Smooth muscle cell of the brain vasculature (primary cell): ENCODE measurements at places on chromosomes 6 and 20.
A peak's percentile ranks its signal among the peaks of the same experiment; 100 is the strongest.

GRCh38 chr6:159390381-159390780 lies 221.2 kb downstream of the FNDC1 start:
- DNase-seq = no peak

- DNase-seq = no peak
Measured at GRCh38 chr6:151185148-151185547, 54.6 kb upstream of the AKAP12 start.

DNA sequence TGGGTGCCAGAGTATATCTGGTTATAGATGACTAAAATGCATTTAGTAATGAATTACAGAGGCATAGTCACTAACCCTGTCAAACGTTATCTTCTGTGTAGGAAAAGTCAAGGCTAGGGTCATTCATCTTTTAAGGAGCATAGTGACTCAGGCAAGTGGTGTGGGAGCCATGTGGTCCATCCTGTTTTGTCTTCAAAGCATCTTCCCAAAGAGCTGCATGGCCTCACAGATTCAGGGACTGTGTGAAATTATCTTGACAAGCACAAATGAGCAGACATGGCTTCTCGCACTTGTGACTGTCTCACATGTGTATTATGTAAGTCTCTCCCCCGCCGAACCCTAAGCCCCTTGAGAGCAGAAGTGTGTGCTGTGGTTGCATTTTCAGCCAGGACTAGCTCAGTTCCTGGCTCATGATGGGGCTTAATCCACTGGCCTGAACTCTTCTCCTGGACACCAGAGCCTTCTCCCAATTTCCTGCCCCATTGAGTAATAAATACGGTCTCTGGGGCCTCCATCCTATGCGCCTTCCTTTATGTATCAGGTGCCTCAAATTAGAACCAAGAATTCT lies 769.1 kb downstream of the QKI start:
- DNase-seq = no peak

GRCh38 chr20:38219006-38219950 lies 41.3 kb downstream of the KIAA1755 start:
- DNase-seq = no peak

- DNase-seq = no peak
Measured at GRCh38 chr6:111985202-111985731, 68.6 kb upstream of the CCN6 start.

DNA sequence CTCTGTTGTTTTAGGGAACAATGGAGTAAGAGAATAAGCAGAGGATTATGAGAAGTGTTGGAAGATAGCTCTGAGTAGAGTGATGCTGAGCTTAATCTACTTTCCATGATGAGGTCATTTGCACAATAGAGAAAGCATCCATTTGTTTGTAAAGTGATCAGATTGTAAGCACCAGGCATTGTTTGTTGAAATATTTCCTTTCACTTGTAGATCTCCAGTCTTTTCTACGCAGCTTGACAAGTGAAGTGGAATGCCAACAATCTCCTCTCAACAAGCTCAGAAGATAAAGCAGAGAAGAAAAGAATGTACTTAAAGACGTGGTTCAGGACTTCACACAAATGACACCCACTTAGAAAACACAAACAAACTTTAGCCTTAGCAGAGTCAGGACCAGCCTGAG lies 80.1 kb upstream of the MARCKS start:
- DNase-seq = no peak

- peak; percentile 88 for DNase-seq
Measured at GRCh38 chr20:49948809-49949507, 12.8 kb downstream of the RNF114 start.

DNA sequence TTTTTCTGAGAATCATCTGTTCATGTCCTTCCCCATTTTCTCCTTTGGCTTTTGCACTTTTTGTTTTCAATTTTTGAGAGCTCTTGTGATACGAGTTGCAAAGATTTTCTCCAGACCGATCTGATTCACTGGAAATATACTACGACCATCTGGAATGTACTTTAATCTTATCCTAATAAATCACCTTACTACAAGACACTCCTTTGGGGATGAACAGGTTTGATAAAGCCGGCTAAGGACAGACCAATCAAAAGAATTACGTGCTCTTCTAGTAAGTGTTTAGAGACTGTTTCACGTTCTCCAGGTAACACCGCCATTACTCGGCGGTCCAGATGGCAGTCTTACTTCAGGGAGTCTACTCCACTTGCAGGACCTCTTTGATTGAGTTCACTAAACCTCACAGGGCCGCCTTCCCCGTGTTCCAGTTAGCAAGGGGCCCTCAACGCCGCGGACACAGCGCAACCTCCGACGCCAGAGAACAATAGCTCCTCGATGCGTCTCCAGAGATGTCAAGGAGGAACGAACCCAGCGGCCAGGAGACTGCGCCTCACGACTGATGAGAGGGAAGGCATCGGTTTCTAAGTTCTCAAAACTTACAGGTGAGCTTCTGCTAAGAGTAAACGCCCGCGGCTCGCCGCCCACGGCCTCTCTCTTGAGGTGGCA lies 920 bp upstream of the WTAP start:
- DNase-seq = no peak

DNA sequence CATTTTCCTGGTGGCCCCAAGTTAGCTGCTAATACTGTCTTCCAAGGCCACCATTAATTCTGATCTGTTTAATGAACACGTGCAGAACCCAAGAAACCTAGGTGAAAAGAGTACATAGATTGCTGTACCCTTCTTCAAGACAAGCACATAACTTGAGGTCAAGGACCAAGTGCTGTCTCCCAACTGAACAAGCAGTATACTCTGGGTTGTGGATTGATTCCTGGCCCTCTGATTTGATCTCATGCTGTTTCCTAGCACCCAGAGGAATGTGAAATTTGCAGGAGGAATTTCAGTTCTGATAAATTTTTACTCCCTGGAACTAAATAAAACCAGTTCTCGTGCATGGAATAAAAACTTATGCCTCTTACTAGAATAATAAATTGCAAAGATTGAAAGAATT lies 75.6 kb downstream of the MTFR2 start:
- no peak for DNase-seq

- no peak for DNase-seq
Measured at GRCh38 chr20:9454791-9455190, 59.6 kb upstream of the LAMP5 start.

GRCh38 chr6:10514049-10514780 lies 6.9 kb upstream of the GCNT2 start:
- DNase-seq = no peak

- no peak for DNase-seq
Measured at GRCh38 chr6:83592770-83593394, 80.5 kb downstream of the PRSS35 start.

GRCh38 chr20:23233341-23233740 lies 117.2 kb upstream of the NXT1 start:
- no peak for DNase-seq

DNA sequence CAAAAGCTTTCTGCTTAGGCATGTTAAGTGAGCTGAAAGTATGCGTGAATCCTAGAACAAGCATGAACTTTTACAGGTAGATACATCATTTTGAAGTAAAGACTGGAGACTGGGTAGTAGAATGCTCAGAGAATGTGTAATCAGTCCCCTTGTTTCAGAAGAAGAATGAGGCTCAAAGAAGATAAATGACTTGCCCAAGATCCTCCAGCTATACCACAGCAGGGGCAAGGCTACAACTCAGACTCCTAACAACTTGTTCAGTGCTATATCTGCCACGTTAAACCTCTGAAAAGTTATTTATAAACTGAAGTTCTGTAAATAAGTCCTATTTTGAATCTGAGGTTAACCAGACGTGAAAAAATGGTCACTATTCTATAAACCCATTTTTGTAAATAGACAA lies 2.9 kb downstream of the RIPOR2 start:
- DNase-seq = no peak

GRCh38 chr20:47493175-47493962 lies 8.3 kb upstream of the NCOA3 start:
- DNase-seq = no peak

GRCh38 chr6:170082531-170083187 lies 208.2 kb downstream of the DLL1 start:
- no peak for DNase-seq

DNA sequence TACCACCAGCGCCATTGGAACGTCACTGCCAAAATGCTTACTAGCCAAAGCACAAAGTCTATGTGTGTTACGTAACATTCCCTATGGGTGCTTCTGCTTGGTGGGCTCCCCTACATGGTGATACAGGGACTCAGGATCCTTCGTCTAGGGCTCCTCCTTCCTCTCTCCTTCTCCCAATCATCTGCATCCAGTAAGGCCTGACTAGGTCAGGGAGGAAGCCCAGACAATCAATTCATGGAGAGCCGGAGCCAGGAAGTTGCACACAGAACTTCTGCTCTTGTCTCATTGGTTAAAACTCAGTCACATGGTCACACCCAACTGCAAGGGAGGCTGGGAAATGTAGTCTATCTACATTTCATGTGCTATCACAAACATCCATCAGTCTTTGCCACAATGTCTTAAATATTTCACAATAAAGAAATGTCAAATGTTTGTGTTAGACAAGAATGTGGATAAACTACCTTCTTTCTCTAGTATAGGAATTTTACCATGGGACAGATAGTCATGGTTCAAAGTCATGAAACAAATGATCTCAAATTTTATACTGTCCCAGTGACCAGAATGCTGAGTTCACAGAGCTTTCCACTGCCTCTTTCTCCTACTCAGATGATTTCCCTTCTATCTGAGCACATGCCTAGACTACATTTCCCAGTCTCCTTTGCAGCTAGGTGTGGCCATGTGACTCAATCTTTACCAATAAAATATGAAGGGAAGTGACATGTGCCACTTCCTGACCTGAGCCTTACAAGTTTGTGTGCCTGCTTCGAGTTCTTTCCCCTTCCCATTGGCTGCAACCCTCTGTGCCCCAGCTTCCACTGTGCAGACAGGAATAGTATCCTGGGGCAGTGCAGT lies 9.3 kb upstream of the KCNK15 start:
- DNase-seq = peak; percentile 61
